ENCODE measurements at places on chromosomes 4 and X.
A peak's percentile ranks its signal among the peaks of the same experiment; 100 is the strongest.

DNA sequence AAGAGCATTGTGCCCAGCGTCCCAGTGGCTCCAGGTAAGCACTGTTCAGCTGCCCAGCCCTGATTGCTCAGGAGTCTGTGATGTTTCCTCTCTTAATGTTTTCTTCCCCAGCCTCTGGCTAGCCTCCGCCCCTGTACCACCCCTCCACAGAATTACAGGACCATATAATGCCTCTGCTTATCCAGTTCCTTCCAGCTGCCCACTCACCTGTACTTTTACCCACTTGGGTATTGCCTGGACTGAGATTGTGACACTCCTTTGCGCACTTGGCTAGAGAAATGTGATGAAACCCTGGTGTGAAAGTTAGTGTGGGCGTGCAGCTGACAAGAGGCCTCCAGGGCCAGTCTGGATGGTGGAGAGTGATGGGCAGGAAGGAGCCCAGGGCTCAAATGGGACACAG is at the start of gene AWAT2:
Gene AWAT2 (minus strand): TSS at position 14 of the 400 bp plus-strand sequence. CDS start 6 bp downstream, at position 8.
- DNase-seq: no peak

GRCh38 chr4:187378441-187378840 is 617.1 kb upstream of the ZFP42 start:
- DNase-seq: no peak

GRCh38 chr4:173415092-173415491 is 16.2 kb upstream of the SCRG1 start:
- no peak for DNase-seq

DNA sequence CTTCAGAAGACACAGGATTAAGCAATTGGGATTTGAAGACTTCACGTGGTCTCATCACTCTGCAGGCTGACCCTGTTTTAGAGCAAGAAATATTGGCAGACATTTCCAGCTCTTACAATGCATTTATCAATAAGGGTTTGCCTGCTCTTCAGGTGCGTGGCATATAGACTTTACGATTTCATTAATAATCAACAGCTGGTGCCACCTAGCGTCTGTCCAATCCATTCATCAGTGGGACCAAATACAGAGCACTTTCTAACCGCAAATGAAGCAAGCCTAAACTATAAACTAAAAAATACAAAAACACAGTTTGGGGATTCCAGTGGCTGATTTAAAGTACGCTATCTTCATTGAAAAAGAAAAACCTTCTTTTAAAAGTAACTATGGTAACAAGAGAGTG is 125.4 kb upstream of the DMD start:
- no peak for DNase-seq

DNA sequence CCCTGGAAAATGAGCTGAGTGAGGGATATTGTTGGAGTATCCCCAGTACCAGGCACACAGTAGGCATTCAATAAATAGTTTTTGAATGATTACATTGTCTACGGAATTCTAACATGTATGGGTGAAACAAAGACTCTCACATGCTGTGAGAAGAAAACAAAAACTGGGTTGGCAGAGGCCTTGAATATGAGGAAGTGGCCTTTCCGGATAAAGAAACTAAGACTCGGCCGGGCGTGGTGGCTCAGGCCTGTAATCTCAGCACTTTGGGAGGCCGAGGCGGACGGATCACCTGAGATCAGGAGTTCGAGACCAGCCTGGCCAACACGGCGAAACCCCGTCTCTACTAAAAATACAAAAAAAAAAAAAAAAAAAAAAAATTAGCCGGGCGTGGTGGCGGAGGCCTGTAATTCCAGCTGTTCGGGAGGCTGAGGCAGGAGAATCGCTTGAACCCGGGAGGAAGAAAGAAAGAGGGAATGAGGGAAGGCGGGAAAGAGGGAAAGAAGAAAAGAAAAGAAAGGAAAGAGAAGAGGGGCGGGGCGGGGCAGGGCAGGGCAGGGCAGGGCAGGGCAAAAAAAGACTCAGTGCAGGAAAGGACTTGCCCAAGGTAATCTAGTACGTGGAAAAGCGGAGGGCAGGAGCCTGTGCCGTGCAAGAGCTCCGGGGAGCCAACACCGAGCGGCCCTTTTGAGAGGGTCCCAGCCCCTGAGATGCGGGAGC is 689 bp upstream of the TMA16 start:
- DNase-seq: peak; percentile 24

DNA sequence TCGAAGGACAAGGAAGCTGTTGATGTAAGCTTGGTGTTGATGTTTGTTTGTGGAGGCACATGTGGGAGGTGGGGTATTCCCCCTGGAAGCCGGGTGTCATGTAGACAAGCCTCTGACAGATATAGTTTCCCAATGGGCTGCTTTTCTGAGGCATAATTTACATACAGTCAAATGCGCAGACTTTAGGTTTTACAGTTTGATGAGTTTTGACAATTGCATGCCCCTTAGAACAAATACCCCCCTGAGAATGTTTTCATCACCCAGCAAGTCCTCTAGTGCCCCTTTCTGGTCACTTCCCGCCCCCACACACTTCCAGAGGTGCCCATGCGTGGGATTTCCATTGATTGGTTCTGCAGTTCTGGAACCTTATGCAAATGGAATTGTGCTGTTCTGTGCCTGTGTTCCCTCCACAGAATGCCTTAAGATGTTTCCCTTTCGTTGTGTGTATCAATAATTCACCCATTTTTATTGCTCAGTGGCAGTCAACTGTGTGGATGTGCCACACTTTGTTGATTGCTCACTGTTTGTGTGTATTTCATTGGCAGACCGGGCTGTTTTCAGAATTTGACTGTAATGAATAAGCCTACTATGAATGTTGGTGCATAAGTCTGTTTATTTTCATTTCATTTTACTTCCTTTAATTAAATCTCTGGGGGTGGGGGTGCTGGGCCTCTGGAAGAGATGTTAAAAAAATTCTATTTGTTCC is 8.5 kb downstream of the EVC start:
- no peak for DNase-seq

DNA sequence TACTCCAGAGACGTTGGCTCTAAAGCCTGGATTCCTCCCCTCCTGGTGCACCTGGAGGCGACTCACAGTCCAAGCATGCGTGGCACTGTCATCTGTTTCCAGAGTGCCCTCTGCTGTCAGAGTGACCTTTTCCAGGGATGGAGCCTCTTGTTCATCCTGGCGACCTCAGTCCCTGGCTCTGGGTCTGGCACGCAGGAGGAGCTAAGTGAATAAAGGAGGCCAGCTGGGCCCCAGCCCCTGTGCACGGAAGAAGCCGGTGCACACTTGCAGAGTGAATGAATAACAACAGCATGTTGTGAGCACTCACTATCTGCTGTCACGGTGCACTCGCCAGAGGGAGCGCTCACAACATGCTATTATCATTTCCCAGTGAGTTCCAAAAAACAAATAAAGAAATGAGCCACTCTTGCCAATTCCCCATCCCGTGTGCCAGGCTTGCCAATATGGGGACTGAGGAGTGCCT is 27.8 kb upstream of the PSAPL1 start:
- no peak for DNase-seq

- DNase-seq: no peak
These were observed 262.6 kb downstream of the ADGRL3 start for GRCh38 chr4:61462451-61463326.

DNA sequence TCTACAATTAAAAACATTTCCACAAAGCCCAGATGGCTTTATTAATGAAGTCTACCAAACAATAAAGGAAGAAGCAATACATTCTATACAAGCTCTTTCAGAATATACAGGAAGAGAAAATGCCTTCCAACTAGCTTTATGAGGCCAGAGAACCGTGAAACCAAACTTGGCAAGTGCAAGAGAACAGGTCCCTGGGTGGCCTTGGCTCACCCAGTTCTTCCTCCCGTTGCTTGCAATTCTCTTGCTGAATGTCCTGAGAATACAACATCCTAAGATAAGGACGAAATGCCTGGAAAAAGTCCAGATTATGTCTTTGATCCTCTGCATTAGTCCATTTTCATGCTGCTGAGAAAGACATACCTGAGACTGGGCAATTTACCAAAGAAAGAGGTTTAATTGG is 204.9 kb downstream of the MAD2L1 start:
- DNase-seq: no peak

DNA sequence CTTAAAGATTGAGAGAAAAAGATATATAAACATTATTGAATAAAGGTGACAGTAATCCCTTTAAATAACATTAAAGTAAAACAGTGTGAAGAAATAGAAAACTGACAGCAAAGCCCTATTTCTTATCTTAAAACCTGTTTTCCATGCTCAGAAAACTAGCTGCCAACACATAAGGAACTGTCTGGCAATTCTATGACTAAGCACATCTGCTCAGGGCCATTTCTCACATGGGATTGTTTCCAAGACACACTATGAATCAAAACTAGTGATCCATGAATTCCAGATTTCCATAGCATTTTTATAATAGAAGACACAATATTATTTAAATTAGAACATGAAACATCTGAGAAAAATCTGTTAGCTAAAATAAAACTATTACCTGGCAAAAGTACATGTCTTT is 113.4 kb downstream of the SCLT1 start:
- DNase-seq: no peak

DNA sequence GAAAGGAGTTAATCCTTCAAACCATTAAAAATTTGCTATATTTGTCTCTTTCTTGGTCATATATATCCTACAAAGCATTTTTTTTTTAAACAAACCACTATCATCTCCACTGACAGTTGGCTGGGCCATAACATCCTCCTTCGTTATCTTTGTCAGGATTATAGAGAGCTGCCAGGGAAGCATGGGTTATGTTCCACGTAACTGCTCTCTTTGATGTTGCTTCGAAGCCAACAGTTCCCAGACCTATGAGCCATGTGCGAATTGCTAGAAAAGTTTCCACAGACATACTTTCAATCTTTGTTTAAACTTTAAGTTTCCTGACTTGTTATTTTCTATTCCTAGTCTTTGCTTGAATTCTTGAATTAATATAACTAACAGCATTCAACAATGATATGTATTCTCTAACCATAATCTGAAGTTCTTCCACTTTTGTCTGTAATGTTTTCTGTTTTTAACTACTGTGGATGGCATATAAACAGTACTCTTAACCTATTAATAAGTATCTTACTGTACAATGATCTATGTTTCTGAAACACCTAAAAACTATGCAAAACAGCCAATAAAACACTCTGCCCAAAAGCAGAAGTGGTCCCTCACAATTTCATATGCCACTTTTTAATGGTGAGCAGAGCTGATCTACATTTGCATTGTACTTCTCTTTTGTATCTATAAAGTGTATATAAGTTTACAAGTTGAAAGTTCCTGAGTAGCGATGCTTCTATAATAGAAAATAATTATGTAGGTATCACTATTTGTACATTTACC is 37.9 kb downstream of the EREG start:
- DNase-seq: no peak

DNA sequence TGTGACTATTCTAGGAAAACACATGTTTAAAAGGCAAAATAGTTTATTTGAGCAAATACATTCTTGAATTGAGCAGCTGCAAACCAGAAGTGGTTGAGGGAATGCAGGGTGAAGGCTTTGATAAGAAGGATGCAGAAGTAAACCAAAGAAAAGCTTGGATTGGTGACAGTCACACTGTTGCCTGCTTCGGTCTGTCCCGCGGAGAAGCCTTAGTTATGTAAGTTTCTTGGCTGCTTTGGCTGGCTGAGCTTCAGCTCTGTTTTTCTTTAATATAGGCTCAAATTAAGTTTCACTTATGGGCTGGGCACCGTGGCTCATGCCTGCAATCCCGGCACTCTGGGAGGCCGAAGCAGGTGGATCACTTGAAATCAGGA is 67.6 kb downstream of the FAM53A start:
- no peak for DNase-seq

DNA sequence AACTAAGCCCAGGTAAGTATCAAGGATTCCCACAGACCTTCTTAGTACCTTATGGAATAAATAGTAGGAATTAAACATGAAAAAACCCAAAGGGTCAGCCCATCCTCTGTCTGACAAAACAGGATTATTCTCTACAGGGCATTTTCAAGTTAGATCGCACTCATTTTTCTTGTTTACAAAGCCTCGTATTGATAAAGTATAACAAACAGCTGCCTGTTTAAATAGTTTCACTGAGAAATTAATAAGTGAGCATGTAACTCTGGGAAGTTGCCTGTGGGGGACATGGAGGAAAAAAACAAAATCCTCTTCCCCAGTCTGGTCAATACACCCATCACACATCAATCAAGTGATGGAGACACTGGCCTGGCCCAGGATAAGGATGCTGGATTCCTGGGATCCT is 48.5 kb downstream of the MAML3 start:
- DNase-seq: no peak

GRCh38 chrX:10979956-10980355 is 131.2 kb upstream of the HCCS start:
- DNase-seq: no peak

DNA sequence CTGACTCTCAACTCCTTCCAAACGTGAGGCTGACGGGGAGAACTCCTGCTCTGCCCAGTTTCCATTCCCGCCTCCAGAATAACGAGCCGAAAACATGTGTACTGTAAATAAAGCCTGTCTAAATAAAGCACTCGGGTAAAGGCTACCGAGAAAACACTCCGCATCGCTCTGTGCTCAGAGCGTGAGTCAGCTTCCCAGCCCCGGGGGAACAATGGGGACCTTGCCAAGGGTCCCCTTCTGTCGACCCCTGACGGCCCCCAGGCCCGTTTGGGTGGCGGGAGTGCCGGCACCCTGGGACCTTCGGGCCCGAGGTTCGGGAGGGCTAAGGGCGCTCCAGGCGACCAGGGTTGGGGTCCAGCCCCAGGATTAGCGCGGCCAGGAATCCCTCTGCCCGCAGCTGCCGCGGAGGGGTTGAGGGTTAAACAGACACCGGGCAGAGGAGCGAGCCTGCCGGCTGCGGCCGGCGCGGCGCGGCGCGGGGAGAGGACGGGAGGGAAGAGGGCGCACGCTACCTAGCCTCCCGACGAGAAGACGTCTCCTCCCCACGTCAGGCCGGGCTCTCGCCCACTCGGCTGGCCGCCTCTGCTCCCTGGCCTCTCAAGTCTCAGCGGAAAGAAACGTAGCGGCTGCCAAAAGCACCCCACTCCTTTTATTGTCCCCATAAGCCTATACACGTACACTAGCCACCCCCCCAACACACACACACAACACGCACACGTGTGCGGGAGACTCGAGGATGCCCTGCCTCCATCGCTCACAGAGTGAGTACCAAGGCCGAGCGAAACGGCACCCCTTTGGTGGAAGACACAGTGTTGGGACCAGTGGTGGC is 85.5 kb downstream of the BCOR start:
- DNase-seq: no peak

GRCh38 chrX:53281321-53281822 is at the start of gene IQSEC2:
Gene IQSEC2, minus strand, starts transcription at chrX:53281584.
- DNase-seq: no peak
